H9 (cell line): ENCODE measurements at places on chromosomes 1 and 21. TPM values are rescaled to one million over a fixed set of nuclear protein-coding genes. Genes with fewer than 3 reads are reported as not detected.
A peak's percentile ranks its signal among the peaks of the same experiment; 100 is the strongest.

The ILDR2 gene
- 1.1 and 1.7 TPM in 2 replicates for total RNA-seq

The DCLRE1B gene
- total RNA-seq: 12.0 and 13.4 TPM in 2 replicates

The PGBD2 gene
- total RNA-seq: 10.4 and 10.6 TPM in 2 replicates

The LEPROT gene
- total RNA-seq: 28.6 and 32.6 TPM in 2 replicates

The DDX20 gene
- 38.0 and 38.3 TPM in 2 replicates for total RNA-seq

The CPT2 gene
- 28.9 and 33.2 TPM in 2 replicates for total RNA-seq

The CYP4A11 gene
- not detected in 2 replicates for total RNA-seq

The MARK1 gene
- total RNA-seq: 17.5 and 17.8 TPM in 2 replicates

The RWDD3 gene
- total RNA-seq: 15.3 and 18.0 TPM in 2 replicates

The AK4 gene
- total RNA-seq: 45.2 and 45.6 TPM in 2 replicates

The SETD4 gene
- total RNA-seq: 49.9 and 52.5 TPM in 2 replicates

The ZFP69B gene
- 16.2 and 17.5 TPM in 2 replicates for total RNA-seq

GRCh38 chr1:107454791-107455190 is 314.0 kb downstream of the NTNG1 start:
- no peaks in the 10 kb centered on the region for H3K27me3 ChIP-seq
- no peak overlapping the region for H3K4me3 ChIP-seq
- no peaks in the 10 kb centered on the region for H3K4me1 ChIP-seq
- H3K36me3 ChIP-seq: peaks cover 9% of the 10 kb centered on the region; the same call in 1 of the 2 replicates

DNA sequence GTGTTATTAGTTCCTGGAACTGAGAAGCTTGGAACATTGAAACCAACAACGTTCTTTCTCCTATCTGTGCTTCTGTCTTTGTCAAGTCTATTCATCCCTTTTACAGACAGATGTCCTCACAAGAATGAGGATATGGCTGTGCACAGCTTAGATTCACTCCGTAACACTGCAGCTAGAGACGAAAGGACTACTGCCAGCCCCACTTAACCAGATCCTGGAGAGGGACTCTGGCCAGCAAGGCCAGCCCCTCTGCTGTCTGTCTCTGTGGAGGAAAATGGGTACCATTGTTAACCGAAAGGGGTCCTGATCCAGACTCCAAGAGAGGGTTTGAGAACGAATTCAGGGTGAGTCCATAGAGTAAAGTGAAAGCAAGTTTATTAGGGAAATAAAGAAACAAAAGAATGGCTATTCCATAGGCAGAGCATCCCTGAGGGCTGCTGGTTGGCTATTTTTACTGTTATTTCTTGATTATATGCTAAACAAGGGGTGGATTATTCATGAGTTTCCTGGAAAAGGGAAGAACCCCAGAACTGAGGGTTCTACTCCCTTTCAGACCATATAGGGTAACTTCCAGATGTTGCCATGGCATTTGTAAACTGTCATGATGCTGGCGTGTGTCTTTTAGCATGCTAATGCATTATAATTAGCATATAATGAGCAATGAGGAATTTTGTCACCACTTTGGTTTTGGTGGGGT is 17.4 kb upstream of the USP24 start:
- H3K27me3 ChIP-seq: no peaks in the 10 kb centered on the region; the same call in 1 of the 2 replicates
- H3K36me3 ChIP-seq: peaks cover 1% of the 10 kb centered on the region; the same call in 1 of the 2 replicates
- no peak for DNase-seq

DNA sequence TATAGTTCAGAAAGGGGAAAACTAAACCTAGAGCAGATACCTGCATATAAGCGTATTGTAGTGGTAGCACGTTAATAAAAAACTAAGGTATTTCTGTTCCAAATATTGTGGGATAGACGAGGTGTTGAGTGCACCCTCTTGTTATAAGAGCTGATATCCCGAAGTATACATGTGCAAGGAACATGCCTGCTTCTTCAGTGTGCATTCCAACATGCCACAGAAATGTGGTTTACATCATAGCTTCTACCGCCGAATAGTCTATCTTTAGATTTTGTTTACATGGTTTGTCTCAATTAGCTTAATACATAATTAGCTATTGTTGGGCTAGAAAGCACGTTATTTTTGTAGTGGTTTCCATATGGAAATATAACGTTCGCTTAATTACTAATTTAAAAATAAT is 2.2 kb downstream of the CHRM3 start:
- H3K27me3 ChIP-seq: peaks cover 7% of the 10 kb centered on the region; the same call in 1 of the 2 replicates
- no peak for DNase-seq
- H3K27ac ChIP-seq: no peak overlapping the region
- no peaks in the 10 kb centered on the region; the same call in 1 of the 2 replicates for H3K4me1 ChIP-seq
- peak overlapping the region; percentile 96 for H3K4me3 ChIP-seq

GRCh38 chr1:246058466-246058865 is 448.6 kb downstream of the SMYD3 start:
- no peak overlapping the region for H3K27ac ChIP-seq
- no peak for DNase-seq
- no peaks in the 10 kb centered on the region for H3K4me1 ChIP-seq
- no peak overlapping the region for H3K4me3 ChIP-seq
- no peaks in the 10 kb centered on the region for H3K27me3 ChIP-seq
- no peaks in the 10 kb centered on the region for H3K36me3 ChIP-seq

DNA sequence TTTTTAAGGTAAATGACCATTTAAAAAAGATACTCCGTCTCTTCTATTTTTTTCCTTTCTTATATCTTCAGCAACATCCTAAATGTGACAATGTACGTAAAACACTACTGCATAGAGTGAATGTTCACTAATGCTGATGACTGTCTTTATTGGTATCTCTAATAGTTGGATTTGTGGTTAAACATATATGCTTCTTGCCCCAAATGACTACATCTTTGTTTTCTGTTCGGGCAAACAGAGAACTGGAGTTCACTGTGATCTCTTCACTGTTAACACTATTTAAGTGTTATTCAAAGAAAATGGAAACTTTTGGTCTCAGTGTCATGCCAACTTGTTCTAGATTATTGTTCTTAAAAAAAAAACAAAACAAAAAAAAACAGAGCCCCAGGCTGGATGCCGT is 109.4 kb downstream of the KIF26B start:
- H3K4me3 ChIP-seq: no peak overlapping the region
- H3K36me3 ChIP-seq: no peaks in the 10 kb centered on the region
- H3K4me1 ChIP-seq: no peaks in the 10 kb centered on the region; the same call in 1 of the 2 replicates

DNA sequence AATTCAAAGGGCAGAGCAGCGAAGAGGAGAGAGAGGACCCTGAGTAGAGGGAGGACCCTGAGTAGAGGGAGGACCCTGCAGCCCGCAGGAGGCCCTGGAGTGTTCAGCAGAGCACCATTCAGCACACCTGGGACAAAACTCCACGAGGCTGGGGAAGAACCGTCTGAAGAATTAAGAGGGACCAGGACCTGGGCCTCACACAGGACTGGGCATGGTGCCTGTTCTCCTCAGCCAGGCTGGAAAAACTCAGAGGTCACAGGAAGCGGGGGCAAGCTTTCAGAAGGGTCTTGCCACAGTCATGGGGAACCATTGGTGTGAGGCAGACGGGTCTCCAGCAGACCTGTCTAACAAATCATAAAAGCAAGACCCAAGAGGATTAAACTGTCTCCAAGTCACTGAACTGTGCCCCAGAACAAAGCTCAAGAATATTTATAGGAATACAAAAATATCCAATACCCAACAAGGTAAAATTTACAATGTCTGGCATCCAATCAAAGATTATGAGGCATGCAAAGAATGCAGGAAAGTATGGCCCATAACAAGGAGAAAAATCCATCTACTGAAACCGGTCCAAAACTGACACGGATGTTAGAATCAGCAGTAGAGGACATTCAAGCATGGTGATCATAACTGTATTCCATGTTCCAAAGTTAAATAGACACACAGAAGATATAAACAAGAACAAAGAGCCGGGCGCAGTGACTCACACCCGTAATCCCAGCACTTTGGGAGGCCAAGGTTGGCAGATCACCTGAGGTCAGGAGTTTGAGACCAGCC is 30.6 kb downstream of the MORN1 start:
- H3K4me1 ChIP-seq: no peaks in the 10 kb centered on the region
- no peak for DNase-seq
- no peak overlapping the region for H3K4me3 ChIP-seq
- no peaks in the 10 kb centered on the region for H3K27me3 ChIP-seq

DNA sequence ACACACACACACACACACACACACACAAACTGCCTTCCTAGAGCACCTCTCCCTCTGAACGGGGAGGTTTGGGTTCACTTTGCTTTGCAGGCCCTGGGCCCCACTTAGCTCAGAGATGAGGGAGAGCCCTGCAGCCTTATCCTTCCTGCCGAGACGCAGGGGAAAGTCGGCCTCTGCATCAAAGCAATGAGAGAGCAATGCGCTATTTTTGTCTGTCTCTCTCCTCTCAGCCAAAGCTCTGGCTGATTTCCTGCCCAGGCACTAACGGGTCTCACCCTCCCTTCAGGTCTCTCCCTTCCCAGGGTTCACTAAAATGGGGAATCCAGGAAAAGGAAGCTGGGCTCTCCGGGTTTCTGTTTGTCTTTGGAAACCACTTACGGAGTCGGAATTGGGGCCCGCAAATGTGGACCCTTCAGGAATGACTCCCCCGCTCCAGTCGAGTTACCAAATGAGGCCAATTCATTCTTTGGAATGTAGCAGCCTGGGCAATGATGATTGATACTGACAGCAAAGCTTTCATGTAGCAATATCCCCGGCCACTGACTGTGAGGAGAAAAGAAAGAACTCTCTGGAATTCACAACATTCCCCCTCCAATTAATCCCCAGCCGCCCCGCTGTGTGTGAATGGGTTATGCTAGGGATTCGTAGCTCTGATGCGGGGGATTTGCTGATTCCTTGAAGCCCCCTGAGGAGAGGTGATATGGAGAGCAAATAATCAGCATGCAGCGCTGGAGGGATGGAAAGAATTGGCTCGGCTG is 61.5 kb upstream of the WLS start:
- H3K4me3 ChIP-seq: peak overlapping the region; percentile 84
- H3K36me3 ChIP-seq: no peaks in the 10 kb centered on the region; the same call in 1 of the 3 replicates
- H3K4me1 ChIP-seq: peaks cover 5% of the 10 kb centered on the region
- H3K27ac ChIP-seq: no peak overlapping the region

DNA sequence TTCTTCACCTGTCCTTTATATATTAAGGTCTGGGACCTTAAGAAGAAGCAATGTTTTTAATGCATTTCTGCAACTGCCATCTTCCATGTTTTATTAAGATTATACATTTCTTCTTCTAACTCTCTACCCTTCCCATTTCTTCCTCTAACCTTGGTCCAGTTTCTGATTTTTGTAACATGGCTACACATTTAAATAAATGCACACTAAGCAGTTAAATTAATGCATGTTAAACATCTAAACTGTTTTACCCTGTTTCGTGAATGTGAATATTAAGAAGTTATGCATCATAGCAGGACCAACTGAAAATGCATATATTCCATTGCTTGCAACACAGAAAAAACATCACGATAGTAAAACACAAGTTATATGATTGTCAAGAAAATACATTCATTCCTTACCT is 3.7 kb downstream of the BRINP3 start:
- H3K27me3 ChIP-seq: peaks cover 20% of the 10 kb centered on the region; the same call in 1 of the 2 replicates
- no peak overlapping the region for H3K27ac ChIP-seq
- peak overlapping the region; percentile 88; the same call in 1 of the 3 replicates for H3K4me3 ChIP-seq
- DNase-seq: no peak
- no peaks in the 10 kb centered on the region for H3K36me3 ChIP-seq

GRCh38 chr1:18719786-18720451 is 89.3 kb downstream of the PAX7 start:
- no peak overlapping the region for H3K4me3 ChIP-seq
- no peaks in the 10 kb centered on the region for H3K4me1 ChIP-seq
- H3K27me3 ChIP-seq: peaks cover 26% of the 10 kb centered on the region; the same call in 1 of the 2 replicates
- DNase-seq: no peak
- no peaks in the 10 kb centered on the region for H3K36me3 ChIP-seq

- peaks cover 3% of the 10 kb centered on the region; the same call in 1 of the 3 replicates for H3K36me3 ChIP-seq
- no peak for DNase-seq
- no peak overlapping the region for H3K27ac ChIP-seq
- no peaks in the 10 kb centered on the region for H3K27me3 ChIP-seq
Observed at GRCh38 chr1:246632281-246633168, 66.3 kb downstream of the CNST start.

- no peak overlapping the region for H3K27ac ChIP-seq
- H3K4me1 ChIP-seq: no peaks in the 10 kb centered on the region
- no peaks in the 10 kb centered on the region for H3K36me3 ChIP-seq
- H3K27me3 ChIP-seq: no peaks in the 10 kb centered on the region; the same call in 1 of the 2 replicates
- DNase-seq: no peak
- H3K4me3 ChIP-seq: no peak overlapping the region
Observed at GRCh38 chr1:157104598-157105293, 5.1 kb upstream of the ETV3L start.

DNA sequence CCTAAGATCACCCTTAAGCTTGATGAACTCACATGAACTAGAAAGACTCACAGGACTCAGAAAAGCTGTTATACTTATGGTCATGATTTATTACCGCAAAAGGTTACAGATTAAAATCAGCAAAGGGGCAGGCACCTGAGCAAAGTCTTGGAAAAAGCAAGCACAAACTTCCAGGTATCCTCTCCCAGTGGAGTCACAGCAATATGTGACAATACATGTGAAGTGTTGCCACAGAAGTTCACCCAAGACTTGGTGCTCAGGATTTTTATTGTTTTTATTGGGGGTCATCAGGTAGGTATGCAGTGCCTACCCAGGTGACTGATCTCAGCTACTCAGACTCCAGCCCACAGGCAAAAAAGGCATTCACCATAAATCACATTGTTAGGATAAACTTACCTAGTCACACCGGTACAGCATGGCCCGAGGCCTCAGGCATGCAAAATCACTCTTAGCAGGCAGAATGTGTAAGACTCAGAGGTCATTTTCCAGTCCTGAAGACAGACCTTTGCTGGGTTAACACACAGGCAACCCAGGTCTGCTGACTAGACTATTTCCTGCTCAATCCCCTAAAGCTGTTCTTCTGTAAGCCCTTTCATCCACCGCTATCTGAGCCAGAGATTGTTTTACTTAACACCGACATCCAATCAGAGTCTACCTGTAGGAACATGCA is 55.6 kb downstream of the SSX2IP start:
- no peak for DNase-seq
- H3K36me3 ChIP-seq: peaks cover 2% of the 10 kb centered on the region
- H3K4me3 ChIP-seq: no peak overlapping the region
- no peak overlapping the region for H3K27ac ChIP-seq

- DNase-seq: no peak
- no peak overlapping the region for H3K27ac ChIP-seq
- H3K4me3 ChIP-seq: no peak overlapping the region
- H3K36me3 ChIP-seq: no peaks in the 10 kb centered on the region
- no peaks in the 10 kb centered on the region; the same call in 1 of the 2 replicates for H3K4me1 ChIP-seq
Observed at GRCh38 chr1:110308247-110308646, 30.9 kb upstream of the RBM15 start.

GRCh38 chr1:174160109-174160473 is 771 bp downstream of the RABGAP1L start:
- no peaks in the 10 kb centered on the region for H3K27me3 ChIP-seq
- peak overlapping the region; percentile 99 for H3K4me3 ChIP-seq
- DNase-seq: peak; percentile 42
- H3K4me1 ChIP-seq: 0 out of 2 replicates have a peak, but pooled peaks cover 4% of the 10 kb centered on the region
- no peak overlapping the region for H3K27ac ChIP-seq

GRCh38 chr1:117606649-117607430 is 992 bp downstream of the TENT5C start:
- no peaks in the 10 kb centered on the region for H3K4me1 ChIP-seq
- H3K36me3 ChIP-seq: no peaks in the 10 kb centered on the region
- peak overlapping the region; percentile 75 for H3K4me3 ChIP-seq

- peak overlapping the region; percentile 89 for H3K4me3 ChIP-seq
- no peaks in the 10 kb centered on the region; the same call in 1 of the 2 replicates for H3K27me3 ChIP-seq
- no peak for DNase-seq
- peaks cover 9% of the 10 kb centered on the region for H3K36me3 ChIP-seq
Observed at GRCh38 chr21:26847002-26847401, 1.8 kb upstream of the ADAMTS1 start.

- peaks cover 9% of the 10 kb centered on the region; the same call in 1 of the 2 replicates for H3K36me3 ChIP-seq
- H3K4me1 ChIP-seq: no peaks in the 10 kb centered on the region; the same call in 1 of the 2 replicates
- H3K27me3 ChIP-seq: no peaks in the 10 kb centered on the region
- H3K4me3 ChIP-seq: peak overlapping the region; percentile 71
Observed at GRCh38 chr21:41877901-41878830, 978 bp downstream of the PRDM15 start.
